ENCODE measurements at places on chromosomes 5 and 9.

DNA sequence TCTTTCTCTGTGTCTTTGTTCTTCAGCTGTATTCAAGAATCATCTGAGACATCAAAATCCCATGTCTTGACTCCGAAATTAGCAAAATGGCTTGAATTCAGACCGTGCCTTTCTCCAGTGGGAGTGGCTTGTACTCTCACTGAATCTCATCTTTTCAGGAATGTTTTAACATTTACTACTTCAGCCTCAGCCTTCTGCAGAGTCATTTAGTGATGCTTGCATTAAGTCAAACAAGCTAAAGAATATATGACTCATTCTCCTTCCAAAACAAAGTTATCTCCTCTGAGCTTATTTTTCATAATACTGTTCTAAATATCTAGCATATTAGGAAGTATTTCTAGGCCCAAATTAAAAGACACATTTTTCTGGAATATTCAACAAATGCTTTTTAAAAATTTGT, 205.3 kb downstream of the CDH10 start:
- DNase-seq, result peak; percentile 4

- peak; percentile 26 for DNase-seq
Measured at GRCh38 chr5:9454012-9454481, 91.8 kb downstream of the SEMA5A start.

GRCh38 chr5:82406205-82406773, 128.1 kb upstream of the RPS23 start:
- DNase-seq, result peak; percentile 93

DNA sequence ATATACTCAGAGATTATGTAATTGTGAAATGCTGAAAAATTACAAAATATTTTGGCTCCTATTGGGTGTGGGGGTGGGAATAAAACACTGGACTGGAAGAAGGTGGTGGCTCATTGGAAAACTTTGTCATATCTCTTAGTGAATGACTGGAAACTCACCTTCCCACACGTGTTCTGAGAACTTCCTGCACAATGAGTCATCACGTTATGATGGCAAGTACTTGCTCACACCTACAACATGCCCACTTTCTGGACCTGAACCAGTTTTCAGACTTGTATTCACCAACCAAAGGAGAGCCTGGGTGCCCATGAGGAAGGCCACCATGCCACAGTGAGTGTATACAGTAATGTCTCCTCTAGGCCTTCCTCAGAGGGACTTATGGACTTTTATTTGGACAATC, 294.8 kb downstream of the ASTN2 start:
- peak; percentile 3 for DNase-seq

DNA sequence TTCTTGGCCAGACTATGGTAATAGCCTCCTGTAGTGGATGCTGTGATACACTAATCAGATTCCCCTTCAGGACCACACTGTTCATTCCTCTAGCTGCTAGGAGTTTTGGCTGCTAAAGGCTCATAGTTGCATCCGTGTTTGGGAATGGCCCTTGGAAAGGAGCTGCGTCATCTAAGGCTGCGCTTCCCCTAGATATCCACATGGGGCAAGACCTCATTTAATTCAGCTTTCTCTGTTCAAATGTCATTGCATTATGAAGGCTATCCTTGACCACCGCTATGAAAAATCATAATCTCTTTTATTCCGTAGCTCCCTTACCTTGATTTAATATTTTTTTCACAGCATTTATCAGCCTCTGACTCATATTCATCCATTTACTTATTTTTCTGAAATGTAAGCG, 258.3 kb upstream of the NR4A3 start:
- DNase-seq, result peak; percentile 7

DNA sequence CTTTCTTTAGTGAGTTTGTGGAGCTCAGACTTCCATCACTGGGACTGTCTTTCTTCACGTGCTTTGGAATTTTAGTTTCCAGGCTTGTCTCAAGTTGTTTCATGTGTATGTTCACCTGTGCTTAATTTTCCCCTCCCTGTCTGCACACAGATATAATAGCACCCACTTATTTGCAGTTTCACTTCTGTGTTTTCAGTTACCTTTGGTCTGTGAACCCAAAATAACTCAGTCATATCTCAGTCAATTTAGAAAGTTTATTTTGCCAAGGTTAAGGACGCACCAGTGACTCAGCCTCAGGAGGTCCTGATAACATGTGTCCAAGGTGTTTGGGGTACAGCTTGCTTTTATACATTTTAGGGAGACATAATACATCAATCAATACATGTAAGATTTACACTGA, 330.4 kb downstream of the ICE1 start:
- no peak for DNase-seq

- DNase-seq, result no peak
Measured at GRCh38 chr5:65061250-65061973, 292.7 kb downstream of the CWC27 start.

GRCh38 chr9:114754581-114754980, 51.3 kb downstream of the TNFSF15 start:
- DNase-seq, result no peak

DNA sequence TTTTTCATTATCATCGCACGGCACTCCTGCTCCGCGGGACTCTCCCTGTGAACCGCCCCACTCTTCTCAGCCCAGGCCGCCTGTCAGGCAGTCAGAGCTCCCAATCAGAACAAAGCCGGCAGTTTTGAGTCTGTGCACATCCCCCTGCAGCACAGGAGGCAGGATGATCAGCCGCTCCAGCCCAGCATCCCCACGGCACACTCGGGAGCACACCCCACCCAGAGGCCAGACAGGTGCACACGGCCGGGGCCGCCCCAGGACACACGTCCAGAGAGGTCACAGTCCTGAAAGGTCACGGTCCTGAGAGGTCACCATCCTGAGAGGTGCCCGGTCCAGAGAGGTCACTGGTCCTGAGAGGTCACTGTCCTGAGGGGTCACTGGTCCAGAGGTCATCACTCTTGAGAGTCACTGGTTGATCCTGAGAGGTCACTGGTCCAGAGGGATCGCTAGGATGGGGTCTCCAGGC, 8.4 kb downstream of the TPPP start:
- DNase-seq, result no peak

- DNase-seq, result no peak
Measured at GRCh38 chr9:95766906-95767305, 108.6 kb upstream of the ERCC6L2 start.

DNA sequence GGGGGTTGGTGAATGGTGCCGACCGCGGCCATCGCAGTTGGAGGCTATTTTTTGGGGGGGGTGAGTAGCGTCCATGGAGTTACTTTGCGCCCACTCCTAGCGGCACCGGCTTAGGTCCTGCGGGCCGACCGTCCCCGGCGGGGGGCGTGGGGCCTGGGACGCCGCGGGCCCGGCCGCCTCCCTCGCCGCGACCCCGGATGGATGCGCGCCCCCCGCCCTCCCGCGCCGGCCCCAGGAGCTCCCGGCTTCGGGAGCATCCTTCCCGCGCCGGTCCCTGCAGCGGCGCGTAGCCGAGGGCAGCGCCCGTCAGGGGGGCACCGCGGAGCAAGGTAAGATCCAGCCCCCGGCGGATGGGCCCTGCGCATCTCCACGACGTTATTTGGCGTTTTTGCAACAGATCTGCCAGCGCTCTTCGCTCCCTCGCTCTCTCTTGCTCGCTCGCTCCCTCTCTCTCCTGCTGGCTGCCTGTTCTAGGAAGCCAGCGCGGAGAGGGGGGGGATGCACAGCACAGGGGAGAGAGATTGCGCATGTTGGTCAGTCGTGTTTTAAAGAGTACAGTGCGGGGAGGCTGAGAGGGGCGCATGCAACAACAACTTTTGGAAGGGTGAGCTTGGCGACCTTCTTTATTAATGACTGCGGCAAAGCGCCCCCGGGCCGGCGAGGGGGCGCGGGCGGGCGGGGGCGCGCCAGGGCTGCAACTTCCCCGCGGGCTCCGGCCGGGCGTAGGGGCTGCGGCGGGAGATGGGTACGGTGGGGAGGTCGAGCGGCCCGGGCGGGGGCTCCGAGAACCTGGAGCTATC, 413 bp downstream of the JADE2 start:
- DNase-seq, result peak; percentile 55

- peak; percentile 82 for DNase-seq
Measured at GRCh38 chr5:90802474-90803317, 244.1 kb downstream of the ADGRV1 start.

GRCh38 chr5:158277276-158277675, 418.3 kb upstream of the CLINT1 start:
- DNase-seq, result no peak

GRCh38 chr9:104074876-104075275, 19.2 kb upstream of the SMC2 start:
- DNase-seq, result peak; percentile 44

DNA sequence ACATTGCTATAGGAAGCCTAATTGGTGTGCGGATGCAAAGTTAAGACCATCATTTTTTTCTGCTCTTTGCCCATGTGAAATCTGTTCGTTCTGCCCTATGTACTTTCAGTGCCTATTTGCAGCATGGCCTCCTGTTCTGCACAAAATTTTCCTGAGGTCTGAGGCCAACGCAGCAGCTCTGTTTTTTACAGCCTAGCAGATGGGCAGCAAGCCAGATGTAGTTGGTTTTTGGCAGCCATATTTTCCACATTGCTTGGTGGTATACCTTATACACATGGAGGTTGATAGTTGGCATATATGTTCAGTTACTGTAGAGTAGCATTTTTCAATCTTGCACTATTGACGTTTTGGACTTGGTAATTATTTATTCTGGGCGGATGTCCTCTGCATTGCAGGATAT, 133.5 kb upstream of the MRPS30 start:
- DNase-seq, result no peak

DNA sequence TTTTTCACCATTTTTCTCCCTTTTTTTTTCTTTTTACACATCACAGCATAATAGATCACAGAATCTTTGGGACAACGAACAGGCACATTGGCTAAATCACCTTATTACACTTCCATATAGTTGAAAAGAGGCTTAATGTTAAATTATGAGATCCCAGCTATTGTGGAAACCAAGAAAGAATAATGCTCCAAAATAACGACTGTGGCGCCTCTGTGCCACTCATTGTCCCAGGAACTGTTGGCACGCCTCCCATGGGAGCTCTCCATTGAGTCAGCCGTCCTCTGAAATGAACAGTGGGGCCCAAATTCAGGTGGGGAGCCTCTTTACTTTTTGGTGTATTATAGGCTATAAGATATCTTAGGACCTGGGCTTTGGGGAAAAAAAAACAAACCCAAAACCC, 82.2 kb upstream of the NFIB start:
- no peak for DNase-seq

DNA sequence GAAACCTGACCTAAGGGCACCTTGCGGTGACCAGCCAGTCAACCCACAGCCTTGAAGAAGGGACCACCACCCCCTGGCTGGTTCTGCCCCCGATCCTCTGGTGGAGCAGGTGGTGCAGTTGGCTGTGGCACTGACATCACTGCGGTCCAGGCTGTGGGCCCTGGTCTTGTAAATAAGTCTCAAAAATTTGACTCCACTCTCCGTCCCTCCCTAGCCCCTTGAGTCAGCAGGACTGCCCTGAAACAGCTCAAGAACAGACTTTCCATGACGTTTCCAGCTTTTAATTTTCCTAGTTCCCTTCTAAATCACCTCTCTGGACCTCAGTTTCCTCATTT, 134.8 kb upstream of the BOD1 start:
- DNase-seq, result no peak

- no peak for DNase-seq
Measured at GRCh38 chr5:116880150-116880549, 305.5 kb upstream of the SEMA6A start.

DNA sequence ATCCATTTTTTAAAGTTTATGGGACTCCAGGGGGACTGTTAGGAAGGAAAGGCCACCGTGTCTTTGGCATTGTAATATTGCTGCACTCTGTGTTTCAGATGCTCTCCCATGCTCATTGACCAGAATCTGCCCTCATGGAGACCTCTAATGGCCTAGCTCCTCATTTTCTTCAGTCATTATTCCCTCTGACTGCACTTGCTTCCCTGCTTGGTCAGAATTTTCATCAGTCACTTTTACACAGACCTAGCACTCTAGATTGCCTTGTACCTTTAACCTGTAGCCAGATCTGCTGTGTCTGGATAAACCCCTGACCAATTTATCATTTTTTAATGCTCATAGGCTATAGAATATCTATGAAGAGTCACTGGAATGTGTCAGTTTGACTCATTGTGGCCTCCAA, 155.5 kb upstream of the NUDT12 start:
- DNase-seq, result no peak

DNA sequence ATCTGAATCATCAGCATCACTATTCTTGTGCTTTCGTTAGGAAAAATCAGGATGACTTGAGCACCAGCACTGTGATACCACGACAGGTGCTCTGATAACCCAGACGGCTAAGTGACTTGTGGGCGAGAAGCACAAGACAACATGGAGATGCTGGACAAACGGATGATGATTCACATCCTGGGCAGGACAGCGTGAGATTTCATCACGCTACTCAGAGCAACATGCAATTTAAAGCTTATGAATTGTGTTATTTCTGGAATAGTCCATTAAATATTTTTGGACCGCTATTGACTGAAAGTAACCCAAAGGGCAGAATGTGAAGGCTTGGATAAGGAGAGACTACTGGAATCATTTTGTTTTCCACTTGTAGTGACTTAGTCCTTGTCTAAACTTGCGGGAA, 114.8 kb upstream of the DAPK1 start:
- DNase-seq, result no peak

DNA sequence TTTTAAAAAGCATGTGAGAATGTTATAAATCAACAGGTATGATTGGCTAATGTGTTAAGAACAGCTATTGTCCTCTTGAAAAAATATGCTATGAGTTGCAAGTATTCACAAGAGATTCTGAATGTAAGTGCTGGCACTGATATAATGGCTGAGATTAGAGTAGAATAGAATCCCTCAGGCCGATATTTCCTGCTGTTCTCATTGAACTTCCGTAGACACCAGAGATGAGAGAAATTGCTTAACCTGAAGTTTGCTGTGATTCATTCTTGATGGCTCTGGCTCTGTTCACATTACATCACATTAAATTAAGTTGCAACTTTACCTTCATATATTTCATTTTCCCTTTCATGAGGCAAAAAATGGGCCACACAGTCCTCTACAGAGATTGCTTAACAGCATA, 114.5 kb downstream of the BAAT start:
- no peak for DNase-seq

- DNase-seq, result no peak
Measured at GRCh38 chr9:3035579-3036332, 191.9 kb upstream of the PUM3 start.

- no peak for DNase-seq
Measured at GRCh38 chr5:10652151-10652550, 88.3 kb downstream of the ANKRD33B start.

- no peak for DNase-seq
Measured at GRCh38 chr5:173531863-173532262, 84.6 kb downstream of the BOD1 start.

Data from PC-3 (cell line).